ENCODE measurements at places on chromosomes 11 and 22.

- DNase-seq = no peak
Measured at GRCh38 chr11:128338811-128339210, 248.5 kb downstream of the ETS1 start.

GRCh38 chr11:80810695-80811094 lies 1369.9 kb upstream of the TENM4 start:
- no peak for DNase-seq

- no peak for DNase-seq
Measured at GRCh38 chr11:31366795-31367194, 2.7 kb downstream of the DCDC1 start.

GRCh38 chr11:124863137-124863825 lies 2.0 kb upstream of the ROBO3 start:
- no peak for DNase-seq

DNA sequence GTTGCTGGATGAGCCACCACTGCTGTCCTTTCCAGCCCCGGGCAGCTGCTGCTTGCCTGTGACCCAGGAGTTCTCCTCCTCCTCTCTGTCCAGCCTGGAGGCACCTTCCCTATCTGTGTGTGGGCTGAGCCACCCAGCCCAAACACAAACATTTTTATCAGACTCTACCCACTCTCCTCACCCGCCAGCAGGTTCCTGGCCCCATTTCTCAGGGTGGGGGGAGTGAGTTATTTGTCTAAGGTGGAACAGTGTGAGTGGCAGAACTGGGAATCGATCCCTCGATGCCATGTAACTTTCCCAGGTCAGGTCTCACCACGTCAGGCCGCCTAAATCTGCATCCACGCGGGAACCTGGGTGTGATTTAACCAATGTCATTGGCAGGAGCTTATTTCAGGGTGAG lies 20.8 kb upstream of the SMIM38 start:
- no peak for DNase-seq

DNA sequence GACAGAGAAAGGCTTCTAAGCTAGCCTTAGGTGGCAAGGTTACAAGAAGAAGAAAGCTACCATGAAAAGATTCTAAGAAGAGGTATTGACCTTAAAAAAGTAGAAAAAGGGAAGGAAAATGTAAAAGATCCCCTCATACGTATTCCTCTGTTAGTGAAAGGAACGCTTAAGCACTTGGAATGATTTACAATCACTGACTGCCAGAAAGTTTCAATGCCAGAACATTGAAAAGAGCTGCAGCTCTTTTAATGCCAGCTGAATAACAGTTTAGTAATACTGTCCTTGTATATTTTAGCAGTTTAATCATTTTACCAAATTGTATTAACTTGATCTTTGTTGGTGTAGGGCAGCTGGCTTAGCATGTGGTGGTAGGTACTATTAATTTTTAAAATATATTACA lies 650.7 kb downstream of the FAM181B start:
- no peak for DNase-seq

- no peak for DNase-seq
Measured at GRCh38 chr11:126519764-126520734, 164.6 kb downstream of the ST3GAL4 start.

DNA sequence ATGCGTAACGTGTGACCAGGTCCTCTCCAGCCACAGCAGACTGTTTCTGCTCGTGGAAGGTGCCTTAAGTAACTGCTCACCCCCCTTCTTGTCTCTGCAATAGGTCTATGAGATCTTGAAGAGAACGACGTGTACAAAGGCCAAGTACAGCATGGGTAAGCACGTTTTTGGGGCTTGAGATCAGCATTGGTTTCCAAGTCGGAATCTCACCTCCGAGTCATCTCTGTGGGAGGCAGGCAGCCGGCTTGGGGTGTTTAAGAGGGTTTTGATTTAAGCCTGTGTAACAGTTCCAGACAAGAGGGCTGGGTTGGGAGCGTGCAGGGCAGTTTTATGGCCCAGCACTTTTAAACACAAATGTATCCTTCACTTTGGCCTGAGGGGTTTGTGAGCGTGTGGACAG lies 30.1 kb downstream of the ANO1 start:
- no peak for DNase-seq

GRCh38 chr11:76680518-76681425 lies 10.2 kb upstream of the LRRC32 start:
- DNase-seq = peak; percentile 39

- DNase-seq = no peak
Measured at GRCh38 chr11:93017821-93018690, 48.6 kb downstream of the MTNR1B start.

DNA sequence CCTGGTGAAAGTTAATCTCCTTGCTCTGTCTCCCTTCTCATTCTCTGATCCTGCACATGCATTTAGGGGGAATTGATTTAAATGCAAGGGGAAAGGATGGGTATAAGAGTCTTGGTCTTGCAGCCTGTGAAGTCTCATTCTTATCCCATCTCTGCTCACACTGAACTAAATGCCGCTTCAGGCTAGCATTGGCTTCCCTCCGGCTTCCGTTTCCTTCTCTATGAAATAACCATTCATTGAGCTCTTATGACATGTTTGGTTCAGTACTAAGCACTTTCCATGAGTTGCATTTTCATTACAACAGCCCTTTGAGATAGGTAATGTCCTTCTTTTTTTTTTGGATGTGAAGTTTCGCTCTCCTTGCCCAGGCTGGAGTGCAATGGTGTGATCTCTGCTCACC lies 5.6 kb downstream of the ZBTB16 start:
- DNase-seq = no peak

DNA sequence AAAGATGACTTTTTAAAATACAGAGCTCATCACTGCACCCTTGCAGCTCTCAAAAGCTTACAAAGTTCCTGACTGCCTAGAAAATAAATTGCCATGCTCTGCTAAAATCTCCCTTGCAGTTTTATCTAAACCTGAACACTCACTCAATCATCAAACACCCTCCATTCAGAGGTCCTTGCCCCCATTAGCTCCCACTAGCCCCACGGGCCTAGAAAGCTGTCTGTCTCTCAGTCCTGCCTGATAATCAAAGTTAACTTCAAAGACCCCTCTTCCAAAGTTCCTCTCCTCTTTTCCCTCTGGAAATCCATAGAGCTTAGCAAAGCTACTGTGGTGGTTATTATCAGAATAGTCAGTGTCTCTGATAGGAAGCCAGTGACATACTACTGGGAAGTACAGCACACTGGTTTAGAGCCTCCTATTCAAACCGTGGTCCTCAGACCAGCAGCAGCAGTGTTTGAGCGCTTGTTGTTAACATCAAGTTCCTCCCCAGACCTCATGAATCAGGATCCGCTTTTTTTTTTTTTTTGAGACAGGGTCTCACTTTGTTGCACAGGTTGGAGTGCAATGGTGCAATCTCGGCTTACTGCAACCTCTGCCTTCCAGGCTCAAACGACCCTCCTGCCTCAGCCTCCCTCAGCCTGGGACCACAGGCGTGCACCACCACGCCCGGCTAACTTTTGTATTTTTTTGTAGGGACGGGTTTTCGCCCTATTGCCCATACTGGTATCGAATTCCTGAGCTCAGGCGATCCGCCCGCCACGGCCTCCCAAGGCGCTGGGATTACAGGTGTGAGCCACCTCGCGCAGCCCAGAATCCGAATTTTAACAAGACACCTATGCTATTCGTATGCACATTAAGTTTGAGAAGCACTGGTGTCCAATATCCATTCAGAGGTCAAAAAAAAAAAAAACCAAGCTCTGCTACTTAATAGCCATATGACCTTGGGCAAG lies 1.2 kb downstream of the NDUFC2 start:
- no peak for DNase-seq
